NCI-H2029 (cell line): ENCODE measurements at places on chromosomes 5 and 9.

- DNase-seq = no peak
Observed at GRCh38 chr5:103145196-103145595, 25.1 kb downstream of the PPIP5K2 start.

- DNase-seq = no peak
Observed at GRCh38 chr5:65163698-65164097, 318.0 kb downstream of the ADAMTS6 start.

GRCh38 chr5:108266242-108266641 lies 115.7 kb downstream of the FBXL17 start:
- no peak for DNase-seq

- no peak for DNase-seq
Observed at GRCh38 chr5:141811287-141812155, 66.7 kb downstream of the PCDH1 start.

GRCh38 chr9:134025606-134026541 lies 593 bp downstream of the BRD3OS start:
- no peak for DNase-seq

DNA sequence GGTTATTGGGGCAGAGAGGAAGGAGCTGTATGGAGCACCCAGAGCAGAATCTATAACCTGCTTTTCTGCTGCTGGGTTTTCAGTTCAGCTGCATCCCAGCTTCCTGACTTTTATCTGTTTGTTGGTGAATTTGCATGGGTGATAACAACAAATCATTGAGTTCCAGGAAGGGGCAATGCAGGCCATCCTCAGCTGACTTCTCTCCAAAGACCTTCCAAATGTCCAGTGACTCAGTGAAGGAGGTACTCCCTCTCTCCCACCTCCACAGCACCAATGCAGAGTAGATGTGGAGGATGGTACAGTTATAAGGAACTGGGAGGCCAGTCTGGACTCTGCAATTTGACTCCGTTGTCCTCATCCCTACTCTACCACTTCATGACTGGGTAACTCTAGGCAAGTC lies 1.6 kb upstream of the TXN start:
- no peak for DNase-seq

DNA sequence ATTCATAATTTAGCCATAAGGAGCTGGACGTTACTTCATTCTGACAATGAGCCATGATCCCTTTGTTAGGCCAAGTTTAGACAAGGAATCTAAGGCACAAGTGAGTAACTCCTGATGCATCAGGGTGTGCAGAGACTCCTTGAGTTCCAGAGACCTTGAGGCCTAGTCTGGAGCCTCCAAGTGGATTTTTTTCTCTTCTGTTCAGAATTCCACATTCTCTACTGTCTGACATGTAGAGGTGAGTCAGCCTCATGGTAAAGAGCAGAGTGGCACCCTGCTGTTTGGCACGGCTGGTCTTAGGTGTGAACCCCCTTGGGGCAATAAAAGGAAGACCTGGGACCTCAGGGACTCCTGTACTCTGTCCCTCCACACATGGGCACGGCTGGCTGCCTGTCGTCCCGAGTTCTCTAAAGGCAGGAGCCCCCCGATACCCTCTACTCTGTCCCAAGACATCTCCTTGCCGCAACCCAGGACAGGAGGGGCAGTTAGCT lies 22.0 kb upstream of the TGFBI start:
- DNase-seq = no peak

- no peak for DNase-seq
Observed at GRCh38 chr9:76159293-76159926, 234.8 kb downstream of the RFK start.

- no peak for DNase-seq
Observed at GRCh38 chr5:173331287-173331686, 3.1 kb upstream of the STC2 start.

DNA sequence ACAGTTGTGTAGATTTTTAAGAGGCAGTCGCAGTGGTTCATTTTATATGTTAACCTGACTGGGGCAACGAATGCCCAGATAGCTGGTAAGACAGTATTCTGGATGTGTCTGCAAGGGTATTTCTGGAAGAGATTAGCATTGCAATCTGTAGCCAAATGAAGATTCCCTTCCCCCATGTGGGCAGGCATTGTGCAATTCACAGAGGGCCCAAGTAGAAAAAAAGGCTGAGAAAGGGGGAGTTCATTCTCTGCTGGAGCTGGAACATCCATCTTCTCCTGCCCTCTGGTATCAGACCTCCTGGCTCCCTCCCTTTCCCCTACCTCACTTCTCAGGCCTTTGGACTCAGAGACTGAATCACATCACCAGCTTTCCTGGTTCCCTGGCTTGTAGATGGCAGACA lies 70.6 kb downstream of the TENT4A start:
- no peak for DNase-seq
